ENCODE measurements at places on chromosomes 11 and 22. TPM values are rescaled to one million over a fixed set of nuclear protein-coding genes. Genes with fewer than 3 reads are reported as not detected.

Gene FLRT1
- 0.27 TPM for total RNA-seq

Gene ABTB2
- total RNA-seq, result 5.0 TPM

Gene NLRP14
- not detected for total RNA-seq

Gene FGF3
- total RNA-seq, result not detected

Gene GATD1
- total RNA-seq, result 51.1 TPM

GRCh38 chr11:117597071-117597470, 199.9 kb downstream of the DSCAML1 start:
- no peak overlapping the region for H3K27ac ChIP-seq
- H3K36me3 ChIP-seq, result no peaks in the 10 kb centered on the region

DNA sequence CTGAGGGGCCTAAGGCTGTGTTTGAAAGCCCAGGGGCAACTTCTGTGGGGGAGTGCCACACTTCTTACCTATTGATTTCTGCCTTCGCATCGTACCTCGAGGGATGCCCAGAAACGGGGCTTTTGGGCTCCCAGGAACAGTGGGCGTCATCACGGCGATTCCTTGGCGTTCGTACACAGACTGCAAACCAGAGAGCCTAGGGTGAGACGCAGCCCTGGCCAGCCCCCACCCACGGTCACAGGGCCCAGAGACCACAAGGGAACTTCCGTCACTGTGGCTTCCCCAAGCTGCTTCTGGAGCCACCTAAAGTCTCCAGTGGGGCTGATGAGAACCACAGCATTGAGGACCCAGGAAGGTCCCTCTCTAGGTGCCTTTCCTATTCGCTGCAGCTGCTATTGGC, 91.9 kb downstream of the CTTN start:
- no peak overlapping the region for H3K4me3 ChIP-seq
- no peaks in the 10 kb centered on the region for H3K36me3 ChIP-seq
- H3K27ac ChIP-seq, result no peak overlapping the region
- no peaks in the 10 kb centered on the region for H3K4me1 ChIP-seq
- no peaks in the 10 kb centered on the region for H3K27me3 ChIP-seq

- no peak overlapping the region for H3K4me3 ChIP-seq
- no peak for DNase-seq
- H3K36me3 ChIP-seq, result no peaks in the 10 kb centered on the region
- H3K27ac ChIP-seq, result no peak overlapping the region
- H3K27me3 ChIP-seq, result no peaks in the 10 kb centered on the region
Observed at GRCh38 chr11:105732611-105733010, 122.7 kb downstream of the GRIA4 start.

DNA sequence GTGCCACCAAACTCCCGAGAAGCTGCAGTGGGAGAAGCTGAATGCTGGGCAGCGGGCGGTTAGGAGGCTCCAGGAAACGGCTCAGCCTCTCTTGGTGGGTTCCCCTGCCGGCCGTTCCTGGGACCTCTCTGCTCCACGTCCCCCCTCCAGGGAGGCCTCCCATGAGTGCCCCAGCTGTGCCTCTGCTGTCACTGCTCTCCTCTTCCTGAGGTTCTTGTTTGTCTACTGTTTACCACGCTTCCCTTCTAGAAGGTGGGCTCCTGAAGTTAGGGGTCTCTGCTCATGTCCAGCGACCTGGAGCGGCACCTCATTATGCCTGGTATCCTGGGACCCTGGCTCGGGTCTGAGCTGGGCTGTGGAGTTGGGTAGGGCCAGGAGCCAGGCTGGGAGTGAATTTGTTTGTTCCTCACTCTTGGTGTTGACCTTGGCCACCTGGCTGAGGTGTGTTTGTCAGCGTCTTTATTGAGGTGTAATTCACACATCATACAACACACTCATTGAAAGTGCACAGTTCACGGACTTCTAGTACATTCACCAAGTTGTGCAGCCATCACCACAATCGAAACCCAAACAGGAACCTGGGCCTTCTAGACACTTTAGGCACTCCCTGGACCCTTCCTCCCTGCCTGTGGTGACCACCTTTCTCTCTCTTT, 37.8 kb upstream of the GRAMD4 start:
- no peak overlapping the region for H3K4me3 ChIP-seq
- no peak for DNase-seq
- H3K27me3 ChIP-seq, result no peaks in the 10 kb centered on the region
- H3K36me3 ChIP-seq, result no peaks in the 10 kb centered on the region
- no peak overlapping the region for H3K27ac ChIP-seq
- H3K4me1 ChIP-seq, result peaks cover 42% of the 10 kb centered on the region

- H3K27ac ChIP-seq, result peak overlapping the region; percentile 74
- no peaks in the 10 kb centered on the region for H3K27me3 ChIP-seq
- no peak overlapping the region for H3K4me3 ChIP-seq
- peak; percentile 72 for DNase-seq
- no peaks in the 10 kb centered on the region for H3K36me3 ChIP-seq
Observed at GRCh38 chr11:123587559-123587958, 66.9 kb downstream of the SCN3B start.

GRCh38 chr22:49724893-49725489, 102.7 kb downstream of the BRD1 start:
- H3K27me3 ChIP-seq, result no peaks in the 10 kb centered on the region
- H3K36me3 ChIP-seq, result no peaks in the 10 kb centered on the region
- H3K4me1 ChIP-seq, result no peaks in the 10 kb centered on the region
- H3K4me3 ChIP-seq, result peak overlapping the region; percentile 38
- no peak overlapping the region for H3K27ac ChIP-seq

DNA sequence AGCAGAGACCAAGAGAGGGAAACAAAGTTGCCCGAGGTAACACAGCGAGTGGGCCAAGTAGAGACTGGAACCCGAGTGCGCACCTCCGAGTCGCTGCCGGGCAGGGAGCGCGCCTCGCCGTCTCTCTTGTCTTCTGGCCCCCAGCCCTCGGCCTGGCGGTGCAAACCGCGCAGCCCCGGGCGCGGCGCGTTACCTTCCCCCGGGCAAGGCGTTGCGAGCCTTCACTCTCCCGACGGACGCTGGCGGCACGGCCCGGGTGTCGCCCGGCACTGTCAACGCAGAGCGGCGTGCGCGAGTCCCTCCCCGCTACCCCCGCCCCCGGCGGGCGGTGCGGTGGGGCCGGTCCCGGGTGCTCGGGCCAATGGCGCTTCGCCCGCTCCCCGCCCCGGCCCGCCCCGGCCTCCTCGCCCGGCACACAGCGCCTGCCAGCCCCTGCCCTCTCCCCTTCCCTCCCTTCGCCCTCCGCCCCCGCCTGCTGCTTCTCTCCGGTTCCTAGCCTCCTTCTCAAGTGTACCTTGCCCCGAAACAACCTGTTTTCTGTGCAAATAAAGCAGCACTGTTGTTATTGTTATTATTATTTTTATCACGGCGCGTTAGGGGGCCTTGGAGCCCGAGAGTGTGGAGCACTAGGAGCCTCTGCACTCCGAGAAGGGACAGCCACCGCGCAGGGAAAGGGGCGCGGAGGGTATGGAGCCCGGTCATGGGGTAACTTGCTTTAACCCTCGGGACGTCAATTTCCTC, at the start of gene SYTL2:
Gene SYTL2, minus strand, starts transcription at position 271 of the 741 bp plus-strand sequence. CDS start 53,416 bp downstream, outside the sequence.
- H3K4me3 ChIP-seq, result peak within 1 kb of the TSS; percentile 72
- no peaks in the 10 kb centered on the region for H3K27me3 ChIP-seq
- no peaks in the 10 kb centered on the region for H3K36me3 ChIP-seq

DNA sequence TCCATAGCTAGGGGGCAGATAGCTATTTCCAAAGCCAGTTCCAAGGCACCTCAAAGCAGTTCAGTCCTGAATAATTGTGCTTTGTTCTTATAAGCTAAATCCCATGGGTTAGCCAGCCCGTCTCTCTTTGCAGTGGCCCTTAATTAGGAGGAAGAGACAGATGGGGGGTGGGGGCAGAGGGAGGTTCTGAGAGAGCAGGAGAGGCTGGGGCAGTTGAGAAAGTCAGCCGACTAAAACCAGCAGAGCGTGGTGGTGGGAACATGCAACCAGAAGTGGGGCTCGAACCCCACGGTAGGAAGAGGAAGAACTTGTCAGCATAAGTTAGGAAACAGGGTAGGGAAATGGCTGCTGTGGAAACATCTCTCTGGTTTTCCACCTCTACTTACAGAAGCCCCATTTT, 10.9 kb upstream of the SCN4B start:
- no peaks in the 10 kb centered on the region for H3K36me3 ChIP-seq
- H3K27me3 ChIP-seq, result no peaks in the 10 kb centered on the region
- H3K27ac ChIP-seq, result no peak overlapping the region
- no peaks in the 10 kb centered on the region for H3K4me1 ChIP-seq
- no peak overlapping the region for H3K4me3 ChIP-seq

DNA sequence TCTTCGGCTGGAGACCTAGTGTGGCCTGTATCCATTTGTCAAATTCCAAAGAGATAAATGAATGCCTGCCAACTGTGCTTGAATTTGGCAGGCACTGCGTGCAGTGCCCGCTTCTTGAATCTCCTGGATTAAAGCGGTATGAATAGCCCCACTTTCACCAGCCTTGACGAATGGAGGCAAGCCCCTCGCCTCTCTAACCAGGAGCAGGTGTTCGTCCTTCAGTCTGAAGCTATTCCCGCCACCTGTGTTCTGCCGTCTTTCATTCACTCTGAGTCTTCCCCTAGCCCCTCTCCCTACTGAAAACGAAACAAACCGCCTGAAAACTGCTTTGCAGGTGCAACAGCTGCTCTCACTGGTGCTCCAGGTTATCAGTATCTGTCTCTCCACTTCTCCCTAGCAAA, 11.2 kb downstream of the NLRP14 start:
- no peaks in the 10 kb centered on the region for H3K27me3 ChIP-seq
- no peak overlapping the region for H3K27ac ChIP-seq
- no peaks in the 10 kb centered on the region for H3K36me3 ChIP-seq
- no peak overlapping the region for H3K4me3 ChIP-seq
- no peak for DNase-seq
- no peaks in the 10 kb centered on the region for H3K4me1 ChIP-seq

GRCh38 chr11:93652161-93652597, 9.3 kb upstream of the CEP295 start:
- H3K27ac ChIP-seq, result no peak overlapping the region
- no peaks in the 10 kb centered on the region for H3K36me3 ChIP-seq
- H3K27me3 ChIP-seq, result no peaks in the 10 kb centered on the region
- no peak overlapping the region for H3K4me3 ChIP-seq

GRCh38 chr22:26892166-26893041, 235.0 kb downstream of the MIAT start:
- no peak overlapping the region for H3K4me3 ChIP-seq
- H3K27me3 ChIP-seq, result no peaks in the 10 kb centered on the region
- H3K4me1 ChIP-seq, result no peaks in the 10 kb centered on the region
- no peaks in the 10 kb centered on the region for H3K36me3 ChIP-seq

GRCh38 chr11:64208086-64208795, 1.7 kb downstream of the FERMT3 start:
- no peaks in the 10 kb centered on the region for H3K36me3 ChIP-seq
- peaks cover 10% of the 10 kb centered on the region for H3K4me1 ChIP-seq
- H3K4me3 ChIP-seq, result peak overlapping the region; percentile 66
- no peaks in the 10 kb centered on the region for H3K27me3 ChIP-seq
- peak overlapping the region; percentile 81 for H3K27ac ChIP-seq

DNA sequence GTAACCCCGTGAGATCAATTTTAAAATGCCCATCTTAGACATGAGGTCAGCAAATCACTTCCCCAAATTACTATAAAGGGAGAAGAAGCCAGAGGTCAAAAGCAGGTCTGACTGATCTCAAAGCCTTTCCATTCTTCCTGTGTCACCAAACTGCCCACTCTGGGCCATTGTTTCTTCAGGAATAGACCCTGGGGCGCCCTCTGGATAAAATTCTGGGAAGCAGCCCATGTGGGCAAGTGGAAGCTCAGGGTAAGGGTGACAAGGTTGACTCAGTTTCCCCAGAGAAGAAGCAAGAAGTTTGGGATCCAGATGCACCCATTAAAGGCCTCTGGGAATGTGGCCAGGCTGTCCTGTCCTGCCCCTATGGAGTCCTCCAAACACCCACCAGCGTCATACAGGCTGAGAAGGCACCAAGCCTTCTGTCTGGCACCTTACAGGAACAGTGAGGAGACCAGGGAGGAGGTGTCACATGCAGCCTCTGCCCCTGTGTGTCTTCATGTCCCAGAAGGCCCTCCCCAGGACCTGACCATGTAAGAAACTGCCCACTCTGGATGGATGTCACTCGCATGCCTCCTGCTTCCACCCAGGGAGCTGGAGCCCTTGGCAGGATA, 50.1 kb downstream of the CHST1 start:
- no peaks in the 10 kb centered on the region for H3K27me3 ChIP-seq
- H3K4me1 ChIP-seq, result no peaks in the 10 kb centered on the region
- no peak overlapping the region for H3K4me3 ChIP-seq
- no peaks in the 10 kb centered on the region for H3K36me3 ChIP-seq

DNA sequence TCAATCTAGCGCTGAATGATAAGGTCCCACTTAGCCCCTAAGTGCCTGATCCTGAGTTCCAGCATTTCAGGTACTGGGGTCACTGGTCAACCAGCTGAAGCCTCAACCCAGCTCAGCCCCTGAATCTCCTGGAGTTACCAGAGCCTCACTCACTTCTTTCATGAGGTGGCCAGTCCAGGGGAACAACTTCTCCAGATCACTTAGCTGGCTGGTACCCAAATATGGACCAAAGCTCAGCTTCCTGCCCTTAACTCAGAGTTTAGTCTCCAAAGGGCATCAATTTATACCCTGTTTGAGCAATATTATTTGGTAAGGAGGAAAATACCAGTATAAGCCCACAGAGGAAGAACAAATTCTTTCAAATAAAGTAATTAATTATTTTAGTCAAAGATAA, 105.6 kb downstream of the SLC1A2 start:
- H3K36me3 ChIP-seq, result no peaks in the 10 kb centered on the region
- no peak for DNase-seq
- no peak overlapping the region for H3K4me3 ChIP-seq
- no peaks in the 10 kb centered on the region for H3K4me1 ChIP-seq
- H3K27me3 ChIP-seq, result no peaks in the 10 kb centered on the region
- peak overlapping the region; percentile 35 for H3K27ac ChIP-seq

All from Peyer's patch (tissue), 4 donors.